ENCODE measurements at places on chromosomes 12 and 14. TPM values are rescaled to one million over a fixed set of nuclear protein-coding genes. Genes with fewer than 3 reads are reported as not detected.

CCDC197 gene
- not detected for total RNA-seq

TAS2R30 gene
- 2.9 TPM for total RNA-seq

DNA sequence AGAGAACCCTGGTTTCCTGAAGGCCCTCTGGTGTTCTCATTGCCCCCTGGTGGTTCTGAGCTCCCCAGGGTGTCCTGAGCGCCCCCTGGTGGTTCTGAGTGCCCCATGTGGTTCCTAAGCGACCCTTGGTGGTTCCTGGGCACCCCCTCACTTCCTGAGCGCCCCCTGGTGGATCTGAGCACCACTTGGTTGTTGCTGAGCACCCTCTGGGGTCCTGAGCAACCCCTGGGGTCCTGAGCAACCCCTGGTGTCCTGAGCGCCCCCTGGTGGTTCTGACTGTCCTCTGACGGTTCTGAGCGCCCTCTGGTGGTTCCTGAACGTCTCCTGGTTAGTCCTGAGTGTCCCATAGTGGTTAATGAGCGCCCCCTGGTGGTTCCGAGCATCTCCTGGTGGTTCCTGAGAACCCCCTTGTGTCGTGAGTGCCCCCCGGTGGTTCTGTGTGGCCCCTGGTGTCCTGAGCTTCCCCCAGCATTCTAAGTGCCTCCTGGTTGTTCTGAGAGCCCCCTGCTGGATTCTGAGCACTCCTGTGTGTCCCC, 568.3 kb downstream of the TMEM121 start:
- no peak for DNase-seq

- DNase-seq = no peak
Observed at GRCh38 chr14:38209572-38210557, 2.2 kb downstream of the SSTR1 start.

DNA sequence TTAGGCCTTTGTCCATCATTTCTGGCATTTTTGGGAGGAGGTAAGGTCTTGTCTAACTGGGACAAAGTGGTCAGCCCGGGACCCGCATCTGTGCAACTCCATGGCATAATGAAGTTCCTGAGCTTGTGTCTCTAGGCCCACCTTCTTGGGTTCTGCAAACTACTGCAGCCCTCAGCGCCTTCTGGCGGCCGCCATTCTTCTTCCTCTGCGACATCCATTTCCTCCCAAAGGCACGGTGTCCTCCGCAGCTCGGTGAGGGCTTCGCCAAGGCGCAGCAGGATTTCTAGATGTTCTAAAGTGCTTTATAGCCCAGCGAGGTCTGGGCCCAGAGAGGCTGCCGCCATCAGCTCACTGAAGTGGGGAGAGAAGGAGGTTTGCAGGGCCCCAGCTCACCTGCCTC, 134.4 kb upstream of the OR4E1 start:
- no peak for DNase-seq

GRCh38 chr14:83873669-83874068, 1656.3 kb upstream of the FLRT2 start:
- DNase-seq = no peak

PPP4R4 gene
- 2.2 TPM for total RNA-seq

NANOG gene
- total RNA-seq = not detected

DNA sequence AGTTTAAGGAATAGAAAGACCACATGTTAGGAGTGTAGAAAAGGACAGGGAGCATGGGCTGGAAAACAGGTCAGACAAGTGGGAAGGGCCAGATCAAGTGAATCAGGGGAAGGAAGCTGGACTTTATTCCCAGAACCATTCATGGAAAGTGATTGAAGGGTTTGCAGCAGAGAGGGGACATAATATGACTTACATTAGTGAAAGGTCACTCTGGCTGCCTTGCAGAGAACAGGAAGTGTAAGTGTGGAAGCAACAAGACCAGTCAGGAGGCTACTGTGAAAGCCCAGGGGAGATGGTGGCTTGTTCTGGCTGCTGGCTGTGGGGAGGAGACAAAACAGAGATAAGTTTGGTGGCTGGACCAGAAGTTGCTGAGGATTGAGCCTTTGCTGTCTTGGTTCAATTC, 69.1 kb downstream of the VCPKMT start:
- DNase-seq = no peak

GRCh38 chr12:133203344-133204263, 22.3 kb downstream of the ZNF268 start:
- no peak for DNase-seq

- no peak for DNase-seq
Observed at GRCh38 chr12:131815131-131815530, 13.1 kb upstream of the MMP17 start.

DNA sequence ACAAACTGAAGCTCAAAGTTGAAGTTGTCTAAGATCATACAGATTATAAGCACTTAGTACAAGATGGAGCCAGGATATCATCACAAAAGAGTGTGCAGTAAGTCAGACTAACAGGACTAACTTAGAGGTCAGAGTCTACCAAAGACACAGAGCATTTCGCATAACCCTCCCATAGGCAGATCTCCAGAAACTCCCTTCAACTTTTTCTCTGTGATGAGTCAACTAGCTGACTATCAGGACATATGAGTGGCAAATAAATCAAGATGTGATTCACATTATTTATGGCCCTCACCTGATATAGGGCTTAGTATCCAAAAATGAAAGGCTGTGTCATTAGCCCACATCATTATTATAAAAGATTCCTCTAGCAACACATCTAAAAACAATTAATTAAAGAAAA, 484.6 kb downstream of the GALC start:
- DNase-seq = no peak

DNA sequence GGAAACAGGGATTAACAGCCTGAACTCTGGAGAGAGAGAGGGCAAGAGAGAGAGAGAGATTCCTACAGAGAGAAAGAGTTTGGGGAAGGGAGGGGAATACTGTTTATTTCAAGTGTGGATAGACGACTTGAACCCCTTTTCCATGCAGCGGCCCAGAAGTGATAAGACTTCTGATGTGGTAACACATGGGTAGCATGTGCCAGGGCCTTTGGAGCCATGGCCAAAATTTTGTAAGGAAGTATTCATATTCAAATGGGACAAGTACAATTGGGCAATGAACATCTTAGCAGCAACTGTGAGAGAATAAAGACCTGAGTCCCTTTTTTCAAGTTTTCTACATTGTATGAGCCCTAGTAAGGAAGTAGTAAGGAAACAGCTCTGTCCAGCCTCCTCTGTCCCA, 42.4 kb upstream of the CCDC196 start:
- no peak for DNase-seq

OTOGL gene
- 0.09 TPM for total RNA-seq

All from upper lobe of right lung (tissue), 1 donor.